ENCODE measurements at places on chromosomes 5 and 9.

DNA sequence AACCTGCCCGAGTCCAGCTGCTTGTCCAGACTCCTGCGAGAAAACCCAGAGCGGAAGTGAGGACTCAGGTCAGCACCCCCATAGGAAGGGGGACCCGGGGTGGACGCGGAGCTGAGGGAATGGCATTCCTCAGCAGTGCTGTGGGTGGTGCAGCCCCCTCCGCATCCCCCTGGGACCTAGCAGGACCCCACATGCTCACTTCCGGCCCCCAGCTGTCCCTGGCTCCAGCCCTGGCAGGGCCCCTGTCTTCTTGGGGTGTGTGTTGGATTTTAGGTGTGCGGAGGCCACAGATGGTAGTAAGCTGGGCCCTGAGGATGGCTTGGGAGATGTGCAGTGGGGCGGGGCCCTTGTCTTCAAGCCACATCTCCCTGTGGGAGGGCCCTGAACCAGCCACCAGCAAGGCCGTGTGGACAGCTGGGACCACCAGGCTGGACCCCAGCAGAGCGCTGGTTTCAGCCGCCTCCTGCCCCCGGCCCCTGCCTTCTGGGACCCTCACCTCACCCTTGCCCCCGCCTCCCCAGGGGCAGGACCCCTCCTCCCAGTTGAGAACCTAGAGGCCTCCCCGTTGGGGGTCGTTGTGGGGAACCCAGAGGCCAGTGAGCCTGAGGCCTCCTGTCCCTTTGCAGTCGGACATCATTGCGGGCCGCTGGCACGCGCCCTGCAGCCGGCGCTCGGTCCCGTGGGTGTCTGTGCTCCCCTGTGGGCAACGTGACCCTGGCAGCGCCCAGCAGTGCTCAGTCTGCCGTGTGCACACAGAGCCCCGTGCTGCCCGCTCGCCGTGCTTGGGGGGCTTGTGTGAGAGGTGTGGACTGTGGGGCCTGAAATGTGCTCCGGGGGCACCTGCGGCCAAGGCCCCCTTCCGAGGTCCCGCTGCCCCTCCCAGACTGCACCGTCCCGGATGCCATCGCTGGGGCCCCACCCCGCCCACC lies 10.8 kb upstream of the SLC9A3 start:
- DNase-seq = no peak

GRCh38 chr5:21013237-21013636 lies 1025.2 kb upstream of the CDH18 start:
- DNase-seq = no peak

GRCh38 chr9:37262410-37262809 lies 142.0 kb downstream of the ZCCHC7 start:
- DNase-seq = no peak

GRCh38 chr5:170173647-170174046 lies 59.1 kb upstream of the C5orf58 start:
- no peak for DNase-seq

- DNase-seq = no peak
Observed at GRCh38 chr5:14579731-14580397, 1.7 kb upstream of the OTULINL start.

DNA sequence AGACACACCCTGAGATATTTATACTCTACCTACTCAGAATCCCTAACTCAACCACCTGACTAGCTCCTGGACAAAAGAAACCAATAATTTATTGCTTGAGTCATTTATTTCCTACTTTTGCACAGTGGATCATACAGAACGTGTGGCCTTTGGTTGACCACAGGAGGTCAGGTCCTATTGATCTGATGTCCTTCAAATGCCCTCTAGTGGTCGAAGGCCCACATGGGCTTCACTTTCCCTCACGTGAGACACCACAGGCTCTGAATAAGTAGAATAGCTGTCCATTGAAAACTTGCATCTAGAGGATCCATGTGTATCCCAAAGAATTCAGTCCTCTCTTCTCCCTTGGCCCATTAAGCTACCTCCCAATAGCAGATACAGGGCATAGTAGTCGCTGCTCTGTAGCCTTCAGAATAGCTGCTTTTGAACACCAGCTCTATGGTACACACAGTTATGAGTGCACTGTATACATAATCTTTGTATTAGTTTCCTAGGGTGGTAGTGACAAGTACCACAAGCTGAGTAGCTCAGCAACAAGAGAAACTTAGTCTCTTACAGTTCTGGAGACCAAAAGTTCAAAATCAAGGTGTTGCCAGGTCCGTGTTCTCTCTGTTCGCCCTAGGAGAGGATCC lies 177.6 kb upstream of the SMARCA2 start:
- peak; percentile 33 for DNase-seq

Measured in activated CD4-positive, alpha-beta T cell treated with anti-CD3 and anti-CD28 coated beads, Interleukin-2, Interleukin-4, amounts not matched to agents 100 ng/mL and 50 ng/mL, durations not matched to agents 16 hours and 8 hours (primary cell).